Activated T-helper 1 cell treated with Interleukin-2 at 50 U/mL for 16 hours (primary cell): ENCODE measurements at places on chromosomes 4 and X.

DNA sequence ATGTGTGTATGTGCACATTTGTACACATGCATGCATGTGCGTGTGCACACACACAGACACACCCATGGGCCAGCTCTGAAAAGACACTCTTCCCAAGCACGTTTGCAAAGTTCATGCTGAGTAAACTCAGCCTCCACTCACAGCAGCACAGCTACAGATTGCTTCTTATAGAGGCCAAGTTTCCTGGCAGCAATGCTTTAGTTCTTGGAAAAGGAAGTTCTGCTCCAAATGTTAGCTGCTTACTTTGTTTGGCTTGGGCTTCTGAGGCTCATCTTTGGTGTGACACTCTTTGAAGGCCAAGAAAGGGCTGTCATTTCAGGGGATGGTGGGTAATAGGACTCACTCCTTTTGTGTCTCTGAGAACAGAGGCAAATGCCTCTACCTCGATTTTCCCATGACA is 6.6 kb downstream of the PLP1 start:
- no peak for DNase-seq

GRCh38 chr4:55982976-55983375 is 34.2 kb downstream of the CEP135 start:
- DNase-seq: no peak

DNA sequence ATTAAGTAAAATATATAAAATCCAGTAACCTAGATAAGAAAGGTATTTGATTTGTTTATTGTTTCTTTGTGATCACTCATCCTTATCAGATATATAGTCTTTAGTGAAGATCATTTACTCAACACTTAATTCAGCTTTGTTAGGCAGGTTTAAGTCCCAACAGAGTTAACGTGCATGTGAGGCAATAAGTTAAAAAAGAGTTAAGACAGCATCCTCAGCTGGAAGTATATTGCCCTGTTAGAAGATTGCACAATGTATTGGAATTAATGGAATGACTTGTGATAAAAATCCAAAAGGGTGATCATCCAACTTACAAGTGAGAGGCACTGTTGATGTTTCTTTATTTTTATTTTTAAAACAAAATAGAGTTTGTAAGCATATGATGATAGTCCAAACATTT is 1162.1 kb downstream of the RAPGEF2 start:
- no peak for DNase-seq

- DNase-seq: no peak
Observed at GRCh38 chr4:111475001-111475400, 670.3 kb upstream of the FAM241A start.

DNA sequence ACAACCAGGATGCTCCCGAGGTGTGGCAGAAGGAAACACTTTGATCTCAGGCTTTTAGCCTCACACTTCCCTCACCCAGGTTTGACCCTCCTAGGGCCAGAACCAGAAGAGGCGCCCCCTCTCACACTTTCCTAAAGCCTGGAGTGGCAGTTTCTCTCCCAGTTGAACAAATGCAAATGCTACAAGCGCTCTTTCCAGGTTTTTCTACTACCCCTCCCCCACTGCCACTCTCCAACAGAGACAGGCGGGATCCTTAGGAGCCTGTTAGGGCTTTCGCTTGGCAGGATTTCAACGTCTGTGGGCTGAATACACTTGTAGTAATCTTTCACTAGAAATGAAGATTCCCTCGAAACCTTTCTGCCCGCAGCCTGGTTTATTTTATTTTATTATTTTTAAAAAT is 2.4 kb downstream of the TSC22D3 start:
- no peak for DNase-seq

DNA sequence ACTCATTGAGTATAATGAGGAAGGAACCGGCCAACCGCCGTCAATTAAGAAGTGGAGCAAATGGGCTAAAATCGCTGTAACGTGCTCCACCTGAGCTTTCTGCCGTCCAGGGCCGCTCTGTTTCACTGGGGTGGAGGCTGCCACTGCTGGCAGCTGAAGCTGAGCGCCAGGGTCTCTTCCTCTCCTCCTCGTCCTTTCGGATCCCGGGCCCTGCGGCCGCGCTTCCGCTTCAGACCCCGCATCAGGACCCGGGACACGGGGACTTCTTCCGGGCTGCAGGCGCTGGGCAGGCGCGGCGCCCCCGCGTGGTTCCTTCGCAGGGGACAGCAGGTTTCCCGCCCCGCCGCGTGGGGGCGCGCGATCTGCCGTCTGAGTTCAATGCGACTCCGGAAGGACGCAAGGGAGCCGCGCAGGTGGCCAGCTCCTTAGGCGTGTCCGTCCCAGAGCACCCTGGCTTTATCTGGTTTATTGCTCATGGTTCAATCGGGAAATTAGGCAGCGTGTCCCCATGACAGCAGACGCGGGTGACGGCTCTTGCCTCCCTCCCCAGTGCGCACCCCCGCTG is 519.8 kb downstream of the TRIML1 start:
- no peak for DNase-seq

GRCh38 chr4:96916711-96917110 is 1076.8 kb downstream of the PDHA2 start:
- no peak for DNase-seq

DNA sequence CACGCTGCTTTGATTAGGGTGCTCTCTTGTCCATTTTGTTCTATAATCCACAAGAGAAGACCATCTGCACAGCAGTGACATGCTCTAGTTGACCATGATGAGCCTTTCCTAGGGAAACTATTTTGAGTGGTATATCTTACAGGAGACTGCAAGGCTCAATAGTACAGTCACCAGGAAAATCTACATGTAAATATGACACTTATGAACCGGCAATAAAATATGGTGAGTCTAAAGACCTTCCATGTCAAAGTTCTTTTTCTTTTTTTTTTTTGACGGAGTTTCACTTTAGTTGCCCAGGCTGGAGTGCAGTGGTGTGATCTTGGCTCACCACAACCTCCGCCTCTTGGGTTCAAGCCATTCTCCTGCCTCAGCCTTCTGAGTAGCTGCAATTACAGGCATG is 103.7 kb downstream of the MGST2 start:
- no peak for DNase-seq

DNA sequence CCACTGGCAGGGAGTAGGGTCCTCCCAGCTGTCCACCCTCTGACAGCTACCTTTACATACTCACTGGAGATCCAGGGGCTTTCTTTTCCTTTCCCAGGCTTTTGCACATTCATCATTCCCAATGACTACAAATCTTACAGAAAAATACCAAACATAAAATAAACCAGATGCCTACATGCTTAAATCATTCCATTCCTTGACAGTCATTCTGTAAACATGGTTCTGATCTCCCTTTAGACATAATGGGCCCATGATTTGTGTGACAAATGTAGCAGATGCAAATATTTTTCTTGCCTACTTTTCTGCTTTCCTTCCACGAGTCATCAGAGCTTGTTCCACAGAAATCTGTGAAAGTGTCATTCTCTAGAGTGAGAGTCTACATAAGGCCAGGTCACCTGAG is 207.0 kb downstream of the IDS start:
- DNase-seq: no peak

- no peak for DNase-seq
Observed at GRCh38 chr4:114249976-114250375, 270.5 kb upstream of the ARSJ start.

DNA sequence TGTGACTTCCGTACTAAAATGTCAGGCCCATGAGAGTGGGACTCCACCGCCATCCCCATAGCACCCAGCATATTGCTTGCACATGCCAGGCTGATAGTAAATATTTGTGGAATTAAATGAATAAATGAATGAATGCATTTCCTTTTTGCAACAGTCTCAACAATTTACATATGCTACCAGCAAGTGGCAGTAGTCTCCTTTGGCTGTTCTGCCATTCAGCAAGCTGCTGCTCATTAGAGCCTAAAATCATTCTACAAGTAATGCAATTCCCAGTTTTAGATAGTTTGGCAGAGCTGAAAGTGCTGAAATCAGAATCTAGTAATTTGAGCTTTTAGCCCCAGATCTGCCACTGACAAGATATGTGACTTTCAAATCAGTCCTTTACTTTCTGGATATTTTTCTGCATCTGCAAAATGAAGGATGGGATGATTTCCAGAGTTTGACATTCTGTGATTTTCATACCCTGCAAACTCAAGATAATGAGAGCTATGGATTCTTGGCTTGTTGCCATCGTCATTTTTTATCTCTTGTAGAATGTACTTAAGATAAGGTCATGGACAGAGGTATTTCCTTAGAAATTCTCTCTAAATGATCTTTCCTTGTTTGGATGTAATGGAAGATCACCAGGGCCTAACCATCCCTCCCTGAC is 35.7 kb upstream of the INTS6L start:
- no peak for DNase-seq

- no peak for DNase-seq
Observed at GRCh38 chr4:110032603-110033002, 119.9 kb downstream of the EGF start.

GRCh38 chrX:36683507-36683906 is 324.7 kb upstream of the FAM47C start:
- no peak for DNase-seq

DNA sequence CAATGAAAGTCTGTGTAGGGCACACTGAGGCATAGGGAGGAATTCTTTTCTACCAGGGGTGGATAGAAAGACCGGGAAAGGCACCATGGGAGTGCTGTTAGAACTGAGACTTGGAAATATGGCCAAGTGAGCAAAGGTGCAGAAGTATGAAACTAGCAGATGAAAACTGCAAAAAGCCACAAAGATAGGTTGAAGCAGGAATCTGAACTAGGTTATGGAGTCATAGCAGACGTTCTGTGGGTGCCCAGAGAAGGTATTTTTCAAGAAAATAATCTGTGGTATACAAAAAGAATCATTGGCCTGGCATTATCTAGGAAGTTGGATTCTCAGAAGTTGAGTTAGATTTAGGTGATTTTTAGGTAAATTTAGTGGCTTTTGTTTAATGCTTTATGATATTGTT is 48.5 kb downstream of the SMAD1 start:
- DNase-seq: no peak

- no peak for DNase-seq
Observed at GRCh38 chr4:8343262-8343966, 73.9 kb downstream of the HTRA3 start.

DNA sequence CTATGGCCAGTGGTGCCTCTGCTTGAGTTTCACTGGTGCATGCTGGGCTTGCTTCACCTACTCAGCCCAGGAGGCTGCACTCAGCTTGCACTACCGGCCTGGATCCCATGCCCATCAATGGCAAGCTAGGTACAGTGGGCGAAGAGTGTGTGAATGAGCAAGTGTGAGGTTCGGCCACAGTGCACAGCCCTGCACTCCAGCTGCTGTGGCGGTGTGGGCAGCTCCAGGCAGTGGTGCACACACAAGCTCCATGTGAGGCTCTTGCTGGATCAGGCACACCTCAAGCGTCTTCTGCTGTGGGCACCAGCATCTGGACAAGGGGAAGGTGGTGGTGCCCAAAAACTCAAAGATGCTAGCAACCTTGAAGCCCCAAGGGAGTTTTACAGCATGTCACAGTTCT is 820.9 kb upstream of the LCORL start:
- no peak for DNase-seq

- no peak for DNase-seq
Observed at GRCh38 chrX:149022485-149022884, 482.6 kb downstream of the IDS start.
